ENCODE measurements at places on chromosomes 3 and 15.

- no peak for DNase-seq
Measured at GRCh38 chr3:139689122-139689521, 11.3 kb upstream of the NMNAT3 start.

DNA sequence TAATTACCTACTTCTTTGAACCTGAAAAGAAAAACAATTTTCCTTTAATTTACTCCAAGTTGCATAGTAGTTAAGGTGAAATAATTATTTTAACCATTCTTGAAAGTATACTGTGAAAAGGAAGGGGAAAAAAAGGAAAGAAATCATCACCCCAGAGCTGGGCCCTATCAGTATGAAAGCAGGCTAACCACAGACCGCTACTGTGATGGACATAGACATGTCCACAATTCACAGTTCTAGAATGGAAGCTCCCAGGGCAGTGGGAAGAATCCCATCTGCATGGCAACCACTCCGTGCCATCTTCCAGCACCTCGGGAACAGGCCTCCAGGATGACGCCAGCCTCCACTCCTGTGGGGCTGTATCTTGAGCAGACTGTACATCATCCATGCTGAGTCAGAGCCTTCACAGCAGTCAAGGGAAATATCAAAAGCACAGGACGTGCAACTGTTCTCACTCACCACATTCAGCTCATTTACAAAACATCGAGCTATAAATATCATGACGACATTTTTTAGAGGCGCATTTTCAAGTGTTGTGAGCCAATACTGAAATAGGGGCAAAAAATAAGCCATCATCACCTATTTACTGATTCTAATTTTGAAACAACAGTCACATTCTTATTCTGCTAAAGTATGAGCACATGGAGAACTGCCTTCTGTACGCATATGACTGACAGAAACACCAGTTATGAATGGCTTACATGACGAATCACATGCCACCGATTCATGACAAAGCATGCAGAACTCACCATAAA lies 119.7 kb downstream of the SNRK start:
- no peak for DNase-seq

- no peak for DNase-seq
Measured at GRCh38 chr3:168678730-168679129, 583.0 kb upstream of the GOLIM4 start.

- DNase-seq: peak; percentile 19
Measured at GRCh38 chr15:51731549-51732267, 5.7 kb downstream of the LYSMD2 start.

DNA sequence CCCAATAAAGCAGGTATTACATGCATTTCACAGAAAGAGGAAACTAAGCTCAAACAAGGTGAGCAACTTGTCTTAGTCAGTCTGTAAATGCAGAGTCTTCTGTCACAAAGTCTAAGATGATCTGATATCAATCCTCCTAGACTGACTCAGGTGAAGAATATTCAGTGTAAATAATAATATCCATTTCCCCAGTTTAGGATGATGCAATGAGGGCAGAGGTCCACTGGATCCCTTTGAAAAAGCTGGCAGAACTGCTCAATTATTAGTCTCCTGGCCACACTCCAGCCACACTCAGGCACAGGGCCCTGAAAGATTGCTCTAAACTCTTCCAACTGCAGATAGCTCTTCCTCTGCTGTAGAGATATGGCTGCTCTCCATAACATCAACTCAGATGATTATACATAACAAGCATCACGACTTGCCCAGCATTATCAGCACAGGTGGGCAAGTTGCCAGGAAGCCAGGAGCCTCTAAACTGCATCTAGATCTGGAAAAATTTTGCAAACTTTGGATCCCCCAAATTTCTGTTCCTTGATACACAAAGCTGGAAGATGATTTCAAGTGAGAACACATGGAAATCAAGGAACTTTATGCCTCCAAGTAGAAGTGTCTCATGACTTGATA lies 129.8 kb upstream of the CPNE4 start:
- no peak for DNase-seq

GRCh38 chr15:27897481-27897880 lies 201.6 kb downstream of the OCA2 start:
- DNase-seq: no peak

DNA sequence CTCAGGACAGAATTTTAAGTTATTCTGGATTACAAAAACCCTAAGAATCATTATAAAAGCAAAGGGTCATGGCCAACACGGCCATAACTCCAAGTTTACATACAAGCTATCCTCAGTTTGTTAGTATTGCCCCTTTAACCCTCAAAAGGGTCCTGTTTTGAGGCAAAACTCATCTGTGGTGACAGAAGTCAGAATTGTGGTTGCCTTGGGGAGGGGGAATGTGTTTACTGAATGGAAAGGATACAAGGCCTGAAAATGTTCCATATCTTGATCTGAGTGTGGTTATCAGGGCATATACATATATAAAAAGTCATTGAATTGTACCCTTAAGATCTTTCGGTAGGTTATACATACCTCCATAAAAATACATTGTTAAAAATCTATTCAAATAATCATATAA lies 2.1 kb downstream of the SFMBT1 start:
- no peak for DNase-seq

GRCh38 chr3:41138146-41138545 lies 61.2 kb upstream of the CTNNB1 start:
- DNase-seq: no peak

- no peak for DNase-seq
Measured at GRCh38 chr3:194201953-194202666, 66.2 kb downstream of the HES1 start.

GRCh38 chr3:90034038-90034437 lies 926.6 kb downstream of the EPHA3 start:
- no peak for DNase-seq

- peak; percentile 81 for DNase-seq
Measured at GRCh38 chr3:89107461-89108290, at the start of gene EPHA3. TSS of gene EPHA3 (plus strand) at chr3:89107621. CDS start at chr3:89107749, 128 bp downstream.

DNA sequence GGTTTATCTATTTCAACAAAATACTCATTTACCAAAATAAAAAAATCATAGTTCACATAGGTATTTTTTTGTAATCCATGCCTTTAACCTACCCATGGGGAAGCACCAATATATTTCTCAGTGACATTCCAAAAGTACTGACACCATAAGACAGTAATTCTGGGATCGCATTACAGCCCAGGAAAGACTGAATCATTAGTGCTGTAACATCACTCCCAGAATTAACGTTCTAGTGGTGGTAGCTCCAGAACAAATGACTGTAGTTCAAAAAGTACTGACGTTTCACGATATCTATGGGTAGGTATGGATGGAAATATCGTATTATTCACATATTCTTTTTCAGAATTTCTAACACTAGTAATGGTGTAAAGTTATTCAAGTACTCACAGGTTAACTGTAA lies 54.3 kb upstream of the NEK10 start:
- no peak for DNase-seq

DNA sequence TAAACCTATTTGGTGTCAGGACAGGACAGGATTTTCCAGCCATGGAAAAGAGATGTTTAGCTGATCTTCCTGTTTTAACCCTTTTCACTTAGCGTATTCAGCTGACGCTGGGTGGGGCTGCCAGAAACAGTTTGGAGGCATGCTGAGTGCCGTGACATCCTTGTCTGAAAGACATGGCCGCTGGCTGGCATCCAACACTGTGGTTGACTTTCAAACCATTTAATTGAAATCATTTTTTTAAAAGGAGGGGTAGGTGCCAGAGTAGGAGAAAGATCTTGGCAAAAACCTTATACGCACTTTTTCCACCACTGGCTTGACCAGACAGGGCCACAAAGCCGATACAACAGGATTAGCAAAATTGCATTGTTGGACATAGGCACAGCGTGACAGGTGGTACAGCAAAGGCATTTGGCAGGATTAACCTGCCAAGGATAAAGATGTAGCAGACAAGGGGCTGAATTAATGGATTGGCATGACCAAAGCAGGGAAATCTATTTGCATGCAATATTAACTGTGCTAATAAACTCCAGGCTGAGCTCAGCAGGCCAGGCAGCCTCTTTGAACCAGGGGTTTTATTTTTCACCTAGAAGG lies 131.8 kb upstream of the TOPAZ1 start:
- no peak for DNase-seq

DNA sequence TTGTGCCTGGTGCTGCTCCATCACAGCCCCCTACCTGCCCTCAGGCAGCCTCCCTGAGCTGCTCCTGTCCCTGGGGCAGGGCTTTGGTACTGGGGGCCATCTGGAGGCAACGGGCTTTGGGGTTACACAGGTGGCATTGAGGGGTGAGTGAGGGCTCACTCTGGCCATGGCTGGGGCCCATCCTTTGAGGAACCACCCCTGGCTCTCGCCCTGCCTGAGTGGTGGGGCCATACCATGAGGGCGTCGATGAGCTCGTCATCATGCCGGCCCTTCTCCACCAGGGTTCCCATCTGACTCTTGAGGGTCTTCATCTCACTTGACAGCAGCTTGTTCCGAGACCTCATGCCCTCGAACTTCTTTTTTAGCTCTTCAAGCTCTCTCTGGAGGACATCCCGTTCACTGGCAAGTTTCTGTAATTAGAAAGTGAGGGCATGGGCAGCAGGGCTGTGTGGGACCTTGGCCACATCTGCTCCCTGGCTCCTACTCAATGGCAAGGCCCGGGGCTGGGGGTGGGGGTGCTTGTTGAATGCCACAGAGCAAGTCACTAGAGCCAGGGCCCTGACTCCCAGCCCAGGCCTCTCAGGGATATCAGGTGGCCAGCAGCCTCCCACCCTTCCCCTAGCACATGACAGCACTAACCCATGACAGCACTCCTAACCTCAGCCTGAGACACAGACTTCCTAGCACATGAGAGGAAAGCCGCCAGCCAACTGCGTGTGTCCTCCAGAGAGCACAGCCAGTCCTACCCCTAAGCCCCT lies 33.5 kb downstream of the CCDC13 start:
- no peak for DNase-seq

DNA sequence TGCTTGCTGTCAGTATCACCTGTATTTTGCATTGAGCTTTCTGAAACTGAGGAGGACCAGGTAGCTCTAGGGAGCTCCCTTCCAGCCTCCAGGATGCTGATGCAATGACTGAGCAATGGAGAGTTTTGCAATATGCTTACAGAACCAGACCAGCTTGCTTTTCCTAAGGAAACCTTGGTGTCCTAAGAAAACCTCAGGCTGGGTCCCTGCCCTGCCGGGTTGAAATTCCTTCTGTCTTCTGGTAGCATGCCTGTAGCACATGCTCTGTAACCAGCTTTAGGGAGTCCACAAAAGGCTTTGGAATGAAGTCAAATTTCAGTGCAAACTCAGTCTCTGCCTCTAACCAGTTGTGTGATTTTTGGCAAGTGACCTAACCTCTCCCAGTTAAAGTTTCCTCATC lies 65.8 kb upstream of the GSK3B start:
- DNase-seq: no peak

- no peak for DNase-seq
Measured at GRCh38 chr3:129131465-129132088, 10.0 kb upstream of the RAB43 start.
